ENCODE measurements at places on chromosomes 2 and 18.

GRCh38 chr2:36027616-36028015, 328.0 kb upstream of the CRIM1 start:
- DNase-seq = no peak

DNA sequence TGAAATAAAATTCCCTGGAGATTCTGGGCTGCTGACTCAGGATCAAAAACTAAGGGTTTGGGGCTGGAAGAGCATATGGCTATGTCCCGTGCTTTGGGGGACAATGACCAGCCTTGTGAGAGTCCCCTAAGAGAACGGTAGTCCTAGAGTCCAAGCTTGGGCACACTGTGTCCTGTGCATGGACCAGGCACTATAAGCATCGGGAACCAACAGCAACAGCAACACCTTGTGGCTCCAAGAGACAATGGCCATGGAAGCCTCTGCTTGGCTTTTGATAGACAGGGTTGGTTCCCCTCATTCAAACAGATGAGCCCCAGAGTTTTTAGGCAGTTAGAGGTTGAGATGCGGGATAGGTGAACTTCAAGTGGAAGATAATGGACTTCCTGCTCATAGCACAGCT, 294.4 kb upstream of the CHAC2 start:
- no peak for DNase-seq

- no peak for DNase-seq
Measured at GRCh38 chr2:53770264-53770663, 2.7 kb downstream of the CHAC2 start.

DNA sequence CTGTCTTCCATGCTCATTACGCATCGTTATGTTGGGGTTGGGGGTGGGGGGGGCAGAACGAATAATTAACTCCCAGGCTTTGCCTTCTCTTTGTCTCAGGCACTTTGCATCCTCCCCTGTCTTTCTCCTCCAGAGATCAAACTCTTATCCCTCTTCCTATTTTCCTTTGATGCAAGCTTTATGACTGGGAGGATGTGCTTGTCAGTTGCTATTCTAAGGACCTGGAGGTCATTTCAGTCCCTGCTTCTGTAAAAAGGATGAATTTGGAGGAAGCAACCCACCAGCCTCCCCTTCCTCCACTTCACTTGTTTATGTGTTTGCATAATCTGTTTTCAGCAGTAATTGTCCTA, 87.5 kb downstream of the ZCCHC2 start:
- DNase-seq = no peak

GRCh38 chr18:40404284-40404683, 1550.8 kb upstream of the PIK3C3 start:
- no peak for DNase-seq
